ENCODE measurements at places on chromosomes 13 and 19.
A peak's percentile ranks its signal among the peaks of the same experiment; 100 is the strongest.

DNA sequence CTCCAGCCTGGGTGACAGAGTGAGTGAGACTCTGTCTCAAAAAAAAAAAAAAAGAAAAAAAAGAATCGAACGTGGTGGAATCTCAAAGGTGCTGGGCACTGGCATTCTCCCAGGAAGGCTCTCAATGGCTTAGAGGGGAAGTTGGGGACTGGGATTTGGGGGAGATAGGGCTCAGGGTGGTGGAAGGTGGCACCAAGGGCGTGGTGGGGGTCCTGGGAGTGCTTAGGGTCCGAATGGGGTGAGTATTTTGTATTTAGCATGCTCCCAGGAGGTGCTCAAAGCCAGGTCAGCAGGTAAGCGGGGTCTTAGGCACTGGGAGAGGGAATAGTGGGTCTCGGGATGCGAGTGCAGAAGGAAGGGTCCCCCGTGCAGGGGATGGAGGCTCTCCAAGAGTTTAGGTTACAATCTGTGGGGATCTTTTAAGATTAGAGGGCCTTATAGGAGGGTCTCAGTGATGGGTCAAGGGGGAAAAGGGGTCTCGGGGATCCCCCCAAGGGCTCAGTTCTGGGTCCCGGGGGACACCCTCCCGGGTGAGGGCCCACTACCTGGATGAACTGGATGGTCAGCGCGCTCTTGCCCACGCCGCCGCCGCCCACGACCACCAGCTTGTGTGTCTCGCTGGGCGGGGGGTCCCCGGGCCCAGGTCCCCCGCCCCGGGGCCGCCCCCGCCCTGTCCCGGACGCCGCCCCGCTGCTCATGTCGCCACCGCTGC, 386 bp downstream of the RRAS start:
- no peak for DNase-seq

DNA sequence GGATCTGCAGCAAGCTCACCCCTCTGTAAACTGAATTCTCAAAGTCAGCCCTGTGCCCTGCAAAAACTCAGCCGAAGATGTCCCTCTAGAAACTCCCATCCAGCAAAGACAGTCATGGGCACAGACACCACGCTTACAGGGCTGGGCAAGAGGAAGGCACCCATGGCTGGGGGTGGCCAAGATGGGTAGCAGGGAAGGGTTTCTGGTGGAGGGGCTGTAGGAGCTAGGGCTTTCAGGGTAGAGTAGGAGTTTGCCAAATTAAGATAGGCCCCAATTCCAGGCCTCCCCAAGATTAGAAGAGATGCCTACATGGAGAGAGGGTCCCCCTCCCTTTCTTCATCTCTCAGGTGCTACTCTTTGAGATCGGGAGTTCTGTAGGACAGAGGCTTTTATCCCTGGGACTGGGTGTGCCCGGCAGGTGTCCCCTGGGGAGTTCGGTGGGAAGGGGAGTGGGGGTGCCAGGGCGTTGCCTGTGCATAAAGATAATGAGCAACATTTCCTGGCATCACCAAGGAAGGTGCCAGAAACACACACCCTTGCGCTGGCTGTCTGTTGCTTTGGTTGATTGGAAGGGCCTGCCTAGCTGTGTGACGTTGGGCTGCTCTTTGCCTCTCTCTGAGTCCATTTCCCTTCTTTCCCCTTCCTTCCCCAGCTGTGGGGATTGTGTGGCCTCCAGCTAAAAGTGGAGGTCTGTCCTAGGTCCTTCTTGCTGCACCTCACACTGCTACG, 9.4 kb downstream of the NRTN start:
- DNase-seq, result no peak

DNA sequence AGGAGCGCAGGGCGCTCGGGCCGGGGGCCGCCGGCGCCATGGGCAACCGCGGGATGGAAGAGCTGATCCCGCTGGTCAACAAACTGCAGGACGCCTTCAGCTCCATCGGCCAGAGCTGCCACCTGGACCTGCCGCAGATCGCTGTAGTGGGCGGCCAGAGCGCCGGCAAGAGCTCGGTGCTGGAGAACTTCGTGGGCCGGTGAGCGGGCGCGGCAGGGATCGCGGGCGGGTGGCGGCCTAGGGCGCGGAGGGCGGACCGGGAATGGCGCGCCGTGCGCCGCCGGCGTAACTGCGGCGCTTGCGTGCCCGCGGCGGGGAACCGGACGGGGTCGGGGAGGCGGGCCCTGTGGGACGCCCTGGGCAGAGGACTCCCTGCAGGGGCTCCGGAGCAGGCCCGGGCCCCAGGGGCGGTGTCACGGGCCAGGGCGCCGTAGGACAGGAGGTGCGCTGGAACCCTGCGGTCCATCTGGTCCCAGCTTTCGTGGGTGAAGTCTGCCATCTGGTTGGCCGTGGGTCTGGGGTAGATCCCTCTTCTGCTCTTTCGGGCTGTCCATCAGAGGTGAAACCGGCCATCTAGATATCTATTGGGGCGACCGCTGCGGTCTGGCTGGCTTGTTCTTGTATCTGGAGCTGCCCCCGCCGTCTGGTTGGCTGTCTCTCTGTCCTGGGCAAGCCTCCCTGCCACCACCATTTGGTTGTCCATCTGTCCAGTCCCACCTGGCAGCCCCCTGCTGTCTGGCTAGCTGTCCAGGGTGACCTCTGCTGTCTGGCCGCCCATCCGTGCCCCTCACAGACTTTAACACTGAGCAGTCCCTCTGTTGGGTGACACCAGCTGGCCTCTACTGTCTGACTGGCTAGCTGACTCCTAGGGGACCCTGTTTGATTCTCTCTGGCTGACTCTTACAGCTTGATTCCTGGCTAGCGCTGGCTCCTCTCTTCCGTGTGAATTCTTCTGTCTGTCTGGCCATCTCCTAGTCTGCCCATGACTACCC, 622 bp downstream of the DNM2 start:
- no peak for DNase-seq

DNA sequence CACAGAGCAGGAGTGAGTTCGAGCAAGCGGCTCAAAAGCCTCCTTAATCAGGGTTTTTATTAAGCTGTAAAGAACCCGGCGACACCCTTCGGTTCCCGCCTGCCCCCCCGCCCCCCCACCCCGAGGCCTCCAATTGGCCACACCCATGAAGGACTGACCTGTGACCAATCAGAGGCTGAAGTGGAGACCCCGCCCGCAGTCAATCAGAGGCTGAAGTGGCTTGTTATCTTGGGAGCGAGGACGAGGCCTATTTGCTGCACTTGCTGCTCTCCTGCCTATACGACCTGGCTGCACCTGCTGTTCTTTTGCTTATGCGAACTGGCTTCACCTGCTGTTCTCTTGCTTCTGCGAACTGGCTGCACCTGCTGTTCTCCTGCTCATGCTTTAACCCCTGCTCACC, 844.9 kb downstream of the OLFM4 start:
- peak; percentile 99 for DNase-seq

DNA sequence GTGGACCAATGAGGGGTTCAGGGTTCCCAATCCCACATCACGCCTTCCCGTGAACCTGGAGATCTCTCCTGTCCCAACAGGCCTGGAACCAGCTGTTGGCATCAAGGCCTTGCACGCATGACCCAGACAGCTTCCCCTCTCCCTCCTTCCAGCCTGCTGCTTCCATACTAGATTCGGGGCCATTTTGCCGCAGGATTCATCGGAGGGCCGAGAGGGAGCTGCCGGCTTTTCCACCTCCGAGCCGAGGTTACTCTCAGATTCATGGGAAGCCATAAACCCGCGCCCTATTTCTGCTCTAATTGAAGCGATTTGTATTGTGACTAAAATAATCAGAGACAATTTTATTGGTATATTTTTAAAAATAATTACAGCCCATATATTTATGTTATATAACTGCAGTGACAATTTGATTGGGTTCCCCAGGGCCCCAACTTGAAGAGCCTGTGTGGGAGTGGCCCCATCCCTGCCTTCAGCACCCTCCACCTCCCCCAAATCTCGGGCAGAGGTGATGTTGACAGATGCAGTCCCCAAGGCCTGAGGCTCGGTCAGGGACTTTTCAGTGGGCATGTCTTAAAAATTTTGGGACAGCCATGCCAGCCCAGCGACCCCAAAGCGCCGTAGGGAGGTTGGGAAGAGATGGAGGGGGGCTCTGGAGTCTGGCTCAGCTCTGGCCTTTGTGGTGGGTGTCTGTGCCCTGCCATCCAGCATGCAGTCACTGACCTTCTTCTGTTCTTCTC, 30.8 kb upstream of the PEPD start:
- no peak for DNase-seq

GRCh38 chr13:28459911-28460310, 35.0 kb downstream of the FLT1 start:
- no peak for DNase-seq

- DNase-seq, result no peak
Measured at GRCh38 chr13:110907951-110908898, 6.6 kb downstream of the ANKRD10 start.

GRCh38 chr19:45753548-45753947, 15.5 kb downstream of the SIX5 start:
- no peak for DNase-seq

GRCh38 chr19:45413497-45413896, 7.1 kb downstream of the POLR1G start:
- no peak for DNase-seq

DNA sequence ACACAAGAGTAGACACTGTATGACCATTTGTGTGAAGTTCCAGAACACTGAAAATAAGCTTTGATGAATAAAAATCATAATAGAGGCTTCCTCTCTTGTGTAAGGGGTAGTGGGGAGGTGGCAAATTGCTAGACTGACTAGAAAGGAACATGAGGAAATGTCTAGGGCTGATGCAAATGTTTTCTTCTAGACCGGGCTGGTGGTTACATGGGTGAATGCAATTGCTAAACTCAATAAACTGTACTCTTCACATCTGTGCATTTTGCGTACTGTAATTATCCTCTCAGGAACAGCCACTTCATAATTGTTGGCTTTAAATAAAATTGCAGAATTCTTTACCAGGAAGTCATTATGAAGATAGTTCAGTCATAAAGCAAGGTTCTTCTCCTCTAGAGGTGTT, 5.2 kb upstream of the KBTBD7 start:
- no peak for DNase-seq

- no peak for DNase-seq
Measured at GRCh38 chr19:3844596-3844995, 24.2 kb downstream of the ZFR2 start.

DNA sequence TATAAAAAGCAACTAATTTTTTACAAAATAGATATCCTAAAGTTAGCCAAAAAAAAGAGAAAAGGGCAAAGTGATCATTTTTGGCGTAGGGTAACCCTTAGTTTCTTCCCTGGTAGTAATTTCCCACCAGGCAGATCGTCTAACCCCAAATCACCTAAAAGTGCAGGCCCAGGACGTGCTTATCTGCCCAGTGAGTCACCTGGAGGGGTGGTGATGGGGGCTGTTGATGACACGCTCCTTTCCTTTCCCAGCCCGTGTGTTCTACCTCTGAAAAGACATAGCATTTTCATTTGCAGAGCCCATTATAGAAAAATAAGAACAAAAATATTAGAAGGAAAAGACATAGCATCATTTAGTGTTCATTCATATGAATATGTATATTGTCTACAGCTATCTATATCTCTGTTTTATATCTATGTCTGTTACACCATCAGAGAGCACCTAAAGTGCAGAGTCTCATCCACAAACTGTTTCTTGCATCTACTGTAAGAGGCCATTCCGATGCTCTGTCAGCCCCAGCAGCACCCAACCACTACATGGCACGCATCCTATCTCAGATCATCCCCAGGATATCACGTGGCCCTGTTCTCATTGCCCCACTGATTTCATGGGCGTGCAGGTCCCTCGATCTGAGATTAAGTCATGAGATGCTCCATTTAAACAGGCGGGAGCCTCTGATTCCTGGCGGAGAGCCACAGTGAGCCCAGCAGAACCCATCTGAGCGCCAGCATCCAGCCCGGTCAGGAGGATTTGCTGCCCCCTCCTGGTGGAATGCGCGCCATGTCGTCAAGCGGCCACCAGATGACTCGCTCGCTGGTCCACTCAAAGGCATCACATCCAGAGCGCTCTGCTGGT, 8.5 kb upstream of the LILRB3 start:
- peak; percentile 0 for DNase-seq

- DNase-seq, result no peak
Measured at GRCh38 chr13:34667286-34668218, 274.5 kb upstream of the NBEA start.

DNA sequence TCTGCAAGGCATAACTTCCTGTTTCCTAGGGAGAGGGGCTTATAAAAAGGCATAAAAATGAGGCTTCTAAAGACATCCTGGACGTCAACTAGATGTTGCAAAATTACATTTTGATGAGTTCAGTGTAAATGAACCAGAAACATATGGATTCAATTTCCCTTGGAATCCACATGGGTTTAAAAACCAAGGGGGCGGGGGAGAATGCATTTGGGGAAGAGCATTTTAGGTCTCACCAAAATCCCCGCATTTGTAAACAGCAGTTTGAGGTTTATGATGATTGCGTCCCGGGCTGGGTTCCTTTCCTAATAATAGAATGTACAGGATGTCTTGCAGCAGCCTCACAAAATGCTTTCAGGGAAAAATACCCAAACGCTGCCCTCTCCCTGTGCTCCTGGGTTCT, 407.8 kb downstream of the ZNF536 start:
- no peak for DNase-seq

- DNase-seq, result no peak
Measured at GRCh38 chr19:33706631-33707030, 84.9 kb downstream of the CHST8 start.

Measured in NCI-H1417 treated with DMSO at 0.1 percent for 48 hours (cell line).